Activated T-helper 1 cell treated with anti-CD3 and anti-CD28 coated beads, Interleukin-2, amount 50 U/mL, for 16 hours (primary cell): ENCODE measurements at places on chromosomes 16 and 17.
A peak's percentile ranks its signal among the peaks of the same experiment; 100 is the strongest.

DNA sequence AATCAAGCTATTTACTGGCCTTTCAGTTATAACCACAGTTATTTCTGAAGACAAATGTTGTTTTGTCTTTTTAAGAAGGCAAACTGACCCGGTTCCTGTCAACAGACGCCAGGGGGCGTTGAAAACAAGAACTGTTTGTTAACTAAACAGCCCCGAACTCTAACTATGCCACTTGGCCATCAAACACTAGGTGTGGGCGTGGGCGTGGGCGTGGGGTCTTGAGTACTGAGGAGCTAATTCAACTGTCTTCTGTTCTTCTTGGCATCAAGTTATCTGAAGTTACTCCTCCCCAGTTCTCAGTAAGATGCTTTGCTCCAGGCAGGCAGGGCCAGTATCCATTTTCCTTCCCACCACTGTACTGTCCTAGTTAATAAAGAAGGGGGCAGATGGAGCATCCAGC, 63.3 kb upstream of the MTMR4 start:
- peak; percentile 6 for DNase-seq

GRCh38 chr16:89014403-89015230, 37.6 kb upstream of the CBFA2T3 start:
- no peak for DNase-seq

DNA sequence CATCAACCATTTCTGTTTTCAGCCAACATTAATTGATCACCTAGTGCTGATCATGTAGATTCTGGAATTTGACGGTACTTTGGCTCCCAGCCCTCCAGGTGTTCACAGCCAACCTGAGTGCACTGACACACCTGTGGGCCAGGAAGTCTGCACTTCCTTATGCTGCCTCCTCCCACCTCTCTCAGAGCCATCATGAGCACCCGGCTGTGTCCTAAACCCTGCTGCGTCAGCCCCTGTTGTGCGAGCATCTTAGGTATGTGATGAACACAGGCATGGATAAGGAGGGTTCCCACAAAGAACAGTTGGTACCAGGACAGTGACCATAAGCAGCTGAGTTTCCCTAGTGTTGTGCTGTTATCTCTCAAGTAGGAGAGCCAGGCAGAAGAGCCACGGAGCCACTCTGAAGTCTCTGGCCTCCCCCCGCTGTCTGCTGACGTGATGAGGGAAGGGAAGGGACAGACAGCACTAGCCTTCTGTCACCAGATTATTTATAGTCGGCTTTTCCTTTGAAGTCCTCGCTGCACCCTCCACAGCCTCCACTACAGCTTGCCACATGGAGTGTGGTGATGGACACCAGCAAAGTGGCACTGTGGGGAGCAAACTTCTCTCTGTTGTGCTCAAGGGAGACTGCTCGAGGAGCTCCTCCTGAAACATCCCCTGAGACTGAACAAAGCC, 162.8 kb upstream of the ANKFN1 start:
- no peak for DNase-seq

- no peak for DNase-seq
These were observed 18.8 kb downstream of the ADORA2B start for GRCh38 chr17:15963670-15964110.

GRCh38 chr17:199191-199604, 17.7 kb upstream of the DOC2B start:
- DNase-seq: no peak

DNA sequence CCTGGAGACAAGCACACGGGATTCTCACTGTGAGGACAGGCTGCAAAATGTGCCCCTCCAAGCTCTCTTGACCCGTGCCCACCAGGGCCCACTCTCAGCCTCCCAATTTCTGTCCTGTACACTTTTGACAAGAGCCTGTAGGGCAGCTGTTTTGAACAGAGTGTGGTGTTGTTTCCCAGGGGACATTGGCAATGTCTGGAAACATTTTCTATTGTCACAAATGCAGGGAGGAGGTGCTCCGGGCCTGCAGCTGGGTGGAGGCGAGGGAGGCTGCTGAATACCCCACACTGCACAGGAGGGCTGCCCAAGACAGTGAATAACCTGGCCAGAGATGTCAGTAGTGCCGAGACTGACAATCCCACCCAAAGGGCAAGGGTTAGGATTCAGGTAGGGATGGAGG, 10.5 kb downstream of the CEP295NL start:
- DNase-seq: no peak

GRCh38 chr16:22623351-22623781, 112.7 kb downstream of the NPIPB5 start:
- no peak for DNase-seq

DNA sequence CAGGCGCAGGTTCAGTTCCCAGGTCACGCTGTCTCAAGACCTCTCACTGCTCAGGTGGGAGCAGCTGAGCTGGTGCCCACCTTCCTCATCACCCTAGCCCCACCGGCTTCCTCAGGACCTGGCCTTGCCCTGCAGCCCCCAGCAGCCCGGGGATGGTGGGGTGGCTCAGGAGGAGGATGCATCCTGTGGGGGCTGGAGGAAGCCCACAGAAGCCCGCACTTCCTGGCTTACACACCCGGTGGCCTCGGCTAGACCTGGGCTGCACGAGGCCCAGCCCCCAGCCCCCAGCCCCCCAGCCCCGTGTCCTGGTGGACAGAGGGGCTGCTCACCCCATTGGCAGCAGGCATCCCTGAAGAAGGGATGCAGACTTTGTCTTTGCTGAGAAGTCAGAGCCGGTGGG, 43.4 kb downstream of the BAHCC1 start:
- DNase-seq: no peak

DNA sequence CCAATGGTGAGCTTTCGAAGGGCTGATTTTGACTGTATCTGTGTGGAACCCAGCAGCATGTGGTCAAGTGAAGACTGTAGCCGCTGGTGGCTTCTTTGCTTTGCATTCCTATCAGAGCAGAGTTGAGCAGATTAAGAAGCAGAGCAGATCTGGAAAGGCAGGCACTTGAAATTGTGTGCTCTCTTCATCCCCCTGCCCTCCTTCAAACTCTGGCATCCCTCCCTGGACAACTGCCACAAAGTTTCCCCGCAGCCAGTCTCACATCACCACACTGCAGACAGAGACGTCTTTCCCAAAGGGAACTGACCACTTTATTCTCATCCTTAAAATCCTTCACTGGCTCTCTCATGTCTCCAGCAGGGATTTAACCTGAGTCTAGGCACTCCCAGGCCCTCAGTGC, 237.1 kb upstream of the DYNLRB2 start:
- DNase-seq: no peak

- no peak for DNase-seq
These were observed 26.2 kb upstream of the SLC5A11 start for GRCh38 chr16:24819462-24820040.

GRCh38 chr17:42277342-42277712, 1.1 kb upstream of the STAT5B start:
- no peak for DNase-seq

DNA sequence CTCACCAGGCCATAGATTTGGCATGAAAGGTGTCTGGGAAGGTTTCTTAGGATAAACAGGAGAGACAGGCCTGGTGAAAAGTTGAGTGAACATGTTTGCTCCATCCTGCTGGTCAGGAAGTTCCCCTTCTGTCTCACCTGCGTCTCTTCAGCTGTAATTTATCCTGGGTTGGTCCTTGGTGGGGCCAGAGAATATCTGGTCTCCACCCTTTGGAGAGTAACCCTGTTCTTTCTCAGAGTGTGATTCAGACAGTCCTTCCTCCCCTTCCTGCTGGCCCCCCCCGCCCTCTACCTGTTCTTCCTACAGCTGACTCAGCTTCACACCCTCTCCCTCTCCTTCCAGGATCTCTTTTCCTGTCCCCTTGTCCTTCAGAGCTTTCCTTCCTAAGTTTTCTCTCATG, 17.1 kb downstream of the MINK1 start:
- DNase-seq: no peak

GRCh38 chr16:50093607-50094539, 28.1 kb downstream of the HEATR3 start:
- no peak for DNase-seq

DNA sequence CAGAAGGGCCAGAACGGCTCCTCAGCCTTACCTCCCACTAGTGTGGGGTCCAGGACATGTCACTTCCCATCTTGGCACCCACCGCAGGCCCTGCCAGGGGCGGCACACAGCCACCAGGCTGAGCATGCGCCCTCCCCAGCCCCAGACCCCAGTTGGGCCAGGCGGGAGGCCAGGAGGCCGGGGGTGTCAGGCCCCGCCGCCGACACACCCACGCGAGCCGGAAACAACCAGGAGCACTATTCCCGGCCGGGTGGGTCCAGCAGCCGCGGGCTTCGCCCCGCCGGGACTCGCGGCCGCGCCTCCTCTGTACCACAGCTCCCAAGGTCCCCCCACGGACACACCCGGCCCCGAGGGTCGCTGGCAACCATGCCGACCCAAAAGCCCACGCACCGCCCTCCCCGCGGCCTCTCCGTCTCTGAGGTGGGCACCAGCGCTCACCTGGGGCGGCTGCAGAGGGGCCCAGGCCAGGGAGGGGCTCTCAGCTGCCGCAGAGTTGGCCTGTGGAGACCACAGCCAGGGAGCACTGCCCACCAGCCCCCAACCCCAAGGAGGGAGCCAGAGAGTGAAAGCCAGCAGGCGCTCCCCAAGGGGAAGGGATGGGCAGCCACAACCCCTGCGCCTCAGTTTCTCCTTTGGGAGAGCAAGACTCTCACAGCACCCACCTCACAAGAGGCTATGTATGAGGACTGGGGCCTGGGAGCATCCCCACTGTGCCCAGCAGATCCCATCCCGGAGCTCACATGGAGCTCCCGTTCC, 18.0 kb downstream of the B9D1 start:
- DNase-seq: no peak

DNA sequence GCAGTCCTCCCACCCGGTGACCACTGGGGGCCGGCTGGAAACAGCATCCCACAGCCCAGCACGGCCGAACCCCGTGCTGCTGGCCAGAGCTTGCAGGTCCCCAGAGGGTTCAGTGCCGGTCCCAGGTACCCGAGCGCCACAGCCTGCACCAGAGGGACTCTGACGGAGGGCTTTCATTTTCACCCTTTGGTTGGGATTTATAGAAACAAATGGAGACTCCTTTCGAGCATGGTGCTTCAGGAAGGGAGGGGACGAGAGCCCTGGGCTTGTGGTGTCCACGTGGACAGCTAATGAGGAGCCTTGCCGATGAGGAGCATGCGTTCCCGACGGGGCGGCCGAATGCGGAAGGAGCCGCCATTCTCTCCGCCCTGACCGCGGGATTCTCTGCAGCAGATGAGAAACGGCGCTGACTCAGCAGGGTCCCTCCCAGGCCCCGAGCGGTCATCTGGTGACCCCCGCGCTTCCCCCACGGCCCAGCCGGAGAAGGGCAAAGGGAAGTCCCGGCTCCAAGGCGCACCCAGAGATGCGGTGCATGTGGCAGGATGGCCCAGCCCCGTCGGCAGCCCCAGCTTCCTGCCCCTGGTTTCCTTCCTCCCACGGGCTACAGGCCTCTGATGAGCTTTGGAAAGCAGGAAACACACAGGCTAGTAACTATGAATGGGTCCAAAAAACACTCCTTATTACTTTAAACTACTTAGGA, 9.8 kb downstream of the SLC38A10 start:
- DNase-seq: peak; percentile 22

DNA sequence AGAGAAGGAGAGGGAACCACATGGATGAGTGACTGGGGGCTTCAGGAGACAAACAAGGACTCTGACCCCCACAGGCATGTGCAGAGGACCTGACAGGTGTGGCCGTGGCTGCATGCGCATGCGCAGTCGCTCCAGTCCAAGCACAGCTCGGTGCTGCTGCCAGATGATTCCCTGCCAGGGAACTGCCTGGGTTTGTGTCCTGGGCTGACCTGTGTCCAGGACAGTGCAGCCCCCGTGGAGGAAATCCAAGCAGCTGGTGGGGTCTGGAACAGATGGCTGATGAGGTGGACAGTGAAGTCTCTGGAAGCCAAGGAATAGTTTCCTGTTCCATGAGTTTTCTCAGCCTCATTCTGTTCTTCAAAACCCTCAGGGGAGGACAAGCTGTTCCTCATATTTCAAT, 27.3 kb downstream of the LASP1 start:
- DNase-seq: no peak

- peak; percentile 37 for DNase-seq
These were observed 898 bp downstream of the SNAI3 start for GRCh38 chr16:88685156-88686061.

DNA sequence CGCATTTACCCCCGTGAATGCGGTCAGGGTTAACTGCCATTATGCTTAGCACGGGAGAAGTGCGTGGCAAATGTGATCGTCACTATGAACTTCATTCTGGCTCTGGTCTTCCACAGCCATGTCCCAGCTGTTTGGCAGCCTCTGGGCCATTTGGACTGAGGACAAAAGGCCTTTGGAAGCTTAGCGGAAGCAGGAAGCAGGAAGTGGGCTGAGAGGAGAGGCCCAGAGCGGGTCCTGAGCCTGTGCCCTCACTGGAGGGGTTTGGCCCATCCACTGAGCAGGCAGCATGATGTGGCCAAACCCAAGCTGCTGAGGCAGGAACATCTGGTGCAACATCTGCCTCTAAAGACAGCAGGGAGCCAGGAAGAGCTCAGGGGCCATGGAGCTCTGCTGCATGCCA, 345.9 kb downstream of the C16orf95 start:
- no peak for DNase-seq
